ENCODE measurements at places on chromosomes 3 and 15.

- DNase-seq = no peak
Observed at GRCh38 chr15:92161039-92161670, 232.5 kb upstream of the ST8SIA2 start.

DNA sequence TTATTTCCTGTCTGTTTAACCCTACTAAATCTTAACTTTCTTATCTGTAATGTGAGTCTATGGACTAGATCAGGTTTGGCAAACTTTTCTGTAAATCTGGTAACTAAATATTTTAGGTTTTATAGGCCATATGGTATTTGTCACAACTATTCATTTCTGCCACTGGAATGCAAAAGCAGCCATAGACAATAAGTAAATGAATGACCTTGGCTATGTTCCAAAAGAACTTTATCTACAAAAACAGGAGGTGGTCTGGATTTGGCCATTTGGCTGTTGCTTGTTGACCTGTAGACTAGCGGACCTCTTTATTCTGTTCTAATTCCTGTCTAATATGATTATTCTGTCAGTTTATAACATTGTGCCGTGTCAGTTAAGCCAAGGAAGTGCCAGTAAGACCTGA lies 314.2 kb downstream of the LPP start:
- DNase-seq = no peak

GRCh38 chr3:18086078-18086477 lies 339.1 kb downstream of the SATB1 start:
- DNase-seq = no peak

DNA sequence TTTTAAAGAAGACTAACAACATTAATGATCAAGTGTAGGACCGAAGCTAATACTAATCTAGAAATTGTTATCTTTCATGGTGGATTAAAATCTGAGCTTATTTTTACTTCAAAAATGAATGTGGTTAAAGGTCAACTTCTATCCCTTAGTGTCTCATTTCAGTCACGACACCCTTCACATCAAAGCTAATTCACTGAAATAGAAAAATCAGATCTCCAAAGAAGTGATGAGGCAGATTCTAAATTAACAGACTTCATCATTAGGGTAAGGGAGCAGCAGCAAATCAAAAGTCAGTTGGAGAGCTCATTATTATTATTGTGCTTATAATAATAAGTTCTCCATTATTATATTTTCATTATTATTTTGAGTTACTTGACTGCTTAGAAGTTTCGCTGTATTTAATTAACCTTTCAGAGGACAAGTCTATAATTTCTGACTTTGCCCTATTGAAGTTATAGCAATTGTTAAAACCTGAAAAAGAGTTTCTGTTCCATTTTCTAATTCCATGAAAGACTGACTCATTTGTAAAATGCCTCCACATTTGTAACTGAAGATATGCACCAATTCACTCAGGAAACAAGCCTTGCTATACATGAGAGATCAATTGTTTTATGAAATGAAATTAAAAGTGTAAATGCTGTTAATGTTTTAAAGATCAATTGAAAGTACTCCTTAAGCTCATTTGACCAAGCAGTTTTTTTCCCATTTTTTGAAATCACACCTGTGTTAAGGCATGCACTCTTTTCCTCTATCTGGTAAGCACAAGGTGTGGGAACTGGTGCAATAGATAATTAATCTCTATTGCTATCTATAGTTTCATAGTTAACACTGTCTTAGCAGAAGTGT lies 23.1 kb upstream of the CMC1 start:
- no peak for DNase-seq

GRCh38 chr3:184914628-184915027 lies 102.7 kb downstream of the VPS8 start:
- DNase-seq = no peak

- no peak for DNase-seq
Observed at GRCh38 chr3:125175295-125176078, 37.1 kb downstream of the SLC12A8 start.
